ENCODE measurements at places on chromosomes 3 and 15.

GRCh38 chr3:30083315-30083714 lies 523.1 kb upstream of the TGFBR2 start:
- DNase-seq, result no peak

- DNase-seq, result no peak
Measured at GRCh38 chr3:187966636-187967406, 187.1 kb upstream of the LPP start.

- DNase-seq, result no peak
Measured at GRCh38 chr3:54223063-54223462, 100.7 kb downstream of the CACNA2D3 start.

DNA sequence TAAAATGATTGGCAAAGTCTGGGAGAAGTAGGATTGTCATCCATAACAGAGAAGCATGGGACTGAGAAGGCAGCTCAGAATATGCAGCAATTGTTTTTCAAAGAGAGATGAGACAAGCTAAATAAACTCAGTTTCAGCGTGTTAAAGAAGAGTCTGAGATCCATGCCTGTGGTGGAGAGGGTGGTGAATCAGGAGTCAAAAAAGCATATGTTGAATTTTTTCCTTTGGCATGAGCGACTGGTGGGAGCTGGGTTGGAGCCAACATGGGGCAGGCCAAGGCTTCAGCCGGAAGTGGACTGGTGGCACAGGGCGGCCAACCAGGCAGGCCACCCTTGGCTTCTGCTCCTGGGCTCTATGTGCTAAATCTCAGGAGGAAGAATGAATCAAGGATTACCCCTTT lies 102.0 kb downstream of the SST start:
- no peak for DNase-seq

DNA sequence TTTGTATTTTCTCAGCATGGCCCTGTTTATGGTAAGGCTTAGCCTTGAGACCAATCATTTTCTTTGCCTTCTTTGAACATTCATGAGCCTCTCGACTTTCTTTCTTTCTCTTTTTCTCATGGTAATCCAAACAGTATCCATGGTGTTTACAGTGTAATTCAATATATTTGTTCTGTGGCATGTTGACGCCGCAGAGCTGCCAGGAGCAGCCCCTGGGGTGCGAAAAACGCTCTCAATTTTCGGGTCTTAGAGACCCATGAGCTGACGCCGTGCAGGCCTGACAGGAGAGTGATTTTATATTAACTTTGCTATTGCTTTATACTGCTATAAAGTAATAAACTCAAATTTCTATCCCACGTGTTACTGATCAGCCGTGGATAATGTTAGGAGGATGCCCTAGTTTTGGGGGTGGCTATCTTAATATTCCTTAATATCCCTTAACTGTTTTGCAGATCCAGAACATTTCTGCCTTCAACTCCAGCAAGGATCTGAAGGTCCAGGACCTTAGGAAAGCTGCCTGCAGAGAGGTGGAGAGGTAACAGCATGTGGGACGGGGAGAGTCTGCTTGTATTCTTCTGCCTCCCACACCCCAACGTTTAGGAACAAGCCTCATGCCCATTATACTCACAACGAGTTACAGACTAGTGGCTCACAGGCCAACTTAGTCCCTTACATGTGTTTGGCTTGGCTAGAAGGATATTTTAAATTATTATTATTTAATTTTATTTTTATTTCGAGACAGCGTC lies 29.3 kb upstream of the MYO1E start:
- no peak for DNase-seq

GRCh38 chr3:36918050-36918449 lies 26.8 kb downstream of the TRANK1 start:
- no peak for DNase-seq
